ENCODE measurements at places on chromosomes 12 and 14.

- DNase-seq: no peak
These were observed 38.3 kb downstream of the TTC7B start for GRCh38 chr14:90777830-90778485.

GRCh38 chr14:22168092-22168955, 420.7 kb downstream of the DAD1 start:
- DNase-seq: no peak

DNA sequence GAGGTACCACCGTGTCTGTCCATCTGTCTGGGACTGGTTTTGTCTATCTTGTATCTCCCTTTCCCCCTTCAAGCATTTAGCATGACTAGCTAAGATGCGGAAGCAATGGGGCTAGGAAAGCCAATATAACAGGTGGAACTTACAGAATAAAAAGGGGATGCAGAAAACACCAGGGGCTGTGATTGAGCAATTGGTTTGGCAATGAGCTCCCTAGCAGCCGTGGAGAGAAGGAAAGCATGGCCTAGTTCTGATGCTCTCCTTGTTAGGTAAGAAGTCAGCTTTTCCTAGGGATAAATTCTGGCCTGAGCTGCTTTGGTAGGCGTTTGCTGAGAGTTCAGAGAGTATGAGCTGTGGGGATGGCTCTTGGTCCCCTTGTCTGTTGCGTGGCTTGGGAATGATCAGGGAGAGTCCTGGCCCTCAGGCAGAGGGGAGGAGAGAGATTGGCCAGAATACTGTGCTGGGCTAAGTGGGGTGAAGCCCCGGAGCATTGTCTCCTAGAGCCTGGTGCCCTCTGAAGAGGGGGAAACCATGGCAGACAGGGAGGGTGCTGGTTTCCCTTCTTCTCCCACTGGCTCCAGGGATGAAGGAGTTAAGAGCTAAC, 7.1 kb downstream of the SETD1B start:
- no peak for DNase-seq

- no peak for DNase-seq
These were observed 348.3 kb downstream of the GALC start for GRCh38 chr14:87644689-87645088.

GRCh38 chr12:64746663-64747062, 12.5 kb downstream of the GNS start:
- DNase-seq: no peak

- DNase-seq: no peak
These were observed 252.1 kb upstream of the RTL1 start for GRCh38 chr14:101155575-101155974.

DNA sequence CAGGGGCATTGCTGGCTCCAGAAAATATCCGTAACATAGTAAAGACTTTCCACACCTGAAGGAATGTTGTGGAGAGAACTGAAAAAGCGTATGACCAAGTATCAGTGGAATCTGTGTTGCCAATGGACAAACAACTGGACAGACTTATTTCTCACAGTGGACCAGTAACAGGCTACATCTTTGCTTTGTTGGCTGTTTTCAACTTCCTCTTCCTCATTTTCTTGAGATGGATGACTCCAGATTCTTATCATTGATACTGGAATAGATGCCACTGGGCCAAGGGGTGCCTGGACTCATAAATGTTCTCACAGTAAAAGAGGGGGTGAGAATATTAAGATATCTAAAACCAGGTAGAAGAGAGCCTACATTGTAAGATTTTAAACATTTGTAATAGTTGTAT, 6.4 kb downstream of the GAS2L3 start:
- no peak for DNase-seq

- peak; percentile 1 for DNase-seq
These were observed 10.7 kb downstream of the SLC25A29 start for GRCh38 chr14:100295376-100296105.

DNA sequence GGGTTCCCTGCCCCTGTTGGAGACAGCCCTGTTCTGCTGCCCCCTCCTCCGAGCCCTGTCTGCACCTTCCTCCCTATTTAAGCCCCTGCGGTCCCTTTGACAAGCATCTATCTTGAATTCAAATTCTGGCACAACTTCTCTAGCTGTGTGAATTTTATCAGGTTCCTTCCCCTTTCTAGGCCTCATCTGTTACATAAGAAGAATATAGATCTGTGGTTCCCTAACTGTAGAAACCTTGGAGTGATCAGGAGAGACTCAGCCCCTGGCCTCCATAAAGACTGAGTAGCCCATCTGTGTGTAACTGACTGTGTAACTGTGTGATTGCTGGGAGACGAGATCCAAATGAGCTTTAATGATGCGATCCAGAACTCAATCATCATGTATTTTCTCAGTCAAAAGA, 13.0 kb upstream of the RACGAP1 start:
- DNase-seq: no peak

- no peak for DNase-seq
These were observed 13.2 kb downstream of the ACTR10 start for GRCh38 chr14:58213176-58213575.

Data from thyroid gland (tissue), 4 donors.